ENCODE measurements at places on chromosomes 5 and 9.
A peak's percentile ranks its signal among the peaks of the same experiment; 100 is the strongest.

DNA sequence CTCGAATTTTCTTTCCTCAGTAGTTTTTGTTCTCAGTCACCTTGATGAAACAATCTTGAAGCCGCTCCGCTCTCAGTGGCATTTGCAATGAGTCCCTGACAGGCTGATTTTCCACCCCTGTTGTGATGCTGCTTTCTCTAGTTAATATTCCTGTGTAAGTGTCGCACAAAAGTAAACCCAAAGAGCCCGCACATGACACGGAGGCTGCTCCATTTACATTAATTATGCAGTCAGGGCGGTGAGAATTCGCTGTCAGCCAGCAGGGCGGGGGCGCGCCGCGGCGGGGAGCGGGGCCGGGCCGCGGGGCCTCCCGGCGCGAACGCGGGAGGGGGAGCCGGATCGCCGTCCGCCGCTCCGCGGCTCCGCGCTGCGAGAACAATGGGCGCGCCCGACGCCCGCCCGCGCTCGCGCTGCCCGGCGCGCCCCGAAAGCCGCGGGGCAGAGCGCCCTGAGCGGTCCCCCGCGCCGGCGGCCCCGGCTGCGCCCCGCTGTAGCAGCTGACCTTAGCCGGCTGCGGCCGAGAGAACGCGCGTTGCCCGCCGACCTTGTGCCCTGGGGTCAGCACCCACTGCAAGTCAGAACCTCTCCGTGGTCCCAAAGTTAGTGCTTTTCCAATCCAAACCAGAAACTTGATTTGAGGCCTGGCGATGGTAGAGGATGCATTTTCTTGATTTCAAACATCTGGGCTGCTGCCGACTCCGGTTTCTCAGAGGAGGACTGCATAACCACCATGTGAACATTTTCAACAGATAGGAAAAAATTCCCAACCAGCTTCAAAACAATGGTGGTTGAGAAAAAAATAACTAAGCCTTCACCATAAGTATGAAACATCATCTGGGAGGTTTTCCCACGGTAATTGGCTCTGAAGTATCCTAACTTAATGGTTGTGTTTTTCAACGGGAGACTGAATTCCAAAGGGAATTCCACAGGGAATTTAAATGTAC lies 142.6 kb downstream of the PBX3 start:
- peak; percentile 54 for DNase-seq

DNA sequence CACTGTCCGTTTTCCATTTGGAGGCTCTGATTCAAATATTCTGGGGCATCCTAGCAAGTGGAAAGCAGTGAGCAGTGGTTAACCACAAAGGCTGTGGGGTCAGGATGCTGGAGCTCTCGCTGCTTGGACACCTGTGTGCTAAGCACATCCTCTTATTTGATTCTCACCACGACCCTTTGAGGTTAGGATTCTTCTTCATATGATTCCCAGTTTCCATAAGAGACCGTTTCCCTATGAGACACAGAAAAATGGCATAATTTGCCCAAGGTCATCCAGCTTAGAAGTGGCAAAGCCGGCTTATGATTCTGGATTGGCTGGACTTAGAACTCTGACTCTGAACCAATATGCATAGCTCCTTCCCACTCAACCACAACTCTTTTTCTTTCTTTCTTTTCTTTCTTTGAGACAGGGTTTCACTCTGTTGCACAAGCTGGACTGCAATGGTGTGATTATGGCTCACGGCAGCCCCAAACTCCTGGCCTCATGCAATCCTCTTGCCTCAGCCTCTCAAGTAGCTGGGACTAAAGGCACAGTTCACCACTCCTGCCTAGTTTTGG lies 207.7 kb downstream of the TTLL11 start:
- no peak for DNase-seq

GRCh38 chr9:4548811-4549725 lies 58.8 kb downstream of the SLC1A1 start:
- no peak for DNase-seq

DNA sequence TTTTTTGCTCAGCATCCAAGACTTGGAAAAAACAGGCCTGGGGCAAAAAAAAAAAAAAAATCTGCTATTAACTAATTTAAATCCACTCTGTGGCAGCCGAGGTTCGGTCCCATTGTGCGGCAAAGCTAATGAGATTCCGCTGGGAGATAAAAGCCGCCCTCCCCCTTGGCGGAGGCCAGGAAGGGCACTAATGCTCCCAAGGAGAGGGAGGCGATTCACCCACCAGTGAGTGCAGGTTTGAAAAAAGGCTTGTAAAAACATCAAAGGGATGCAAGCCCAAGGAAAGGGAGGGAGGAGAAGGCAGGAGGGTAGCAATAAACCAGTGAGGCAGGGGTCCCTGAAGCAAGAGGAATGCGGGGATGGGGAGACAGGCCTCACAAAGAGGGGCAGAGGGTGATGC lies 129.5 kb upstream of the RAPGEF1 start:
- no peak for DNase-seq

- DNase-seq, result no peak
Measured at GRCh38 chr5:8333485-8333884, 464.5 kb downstream of the MTRR start.

DNA sequence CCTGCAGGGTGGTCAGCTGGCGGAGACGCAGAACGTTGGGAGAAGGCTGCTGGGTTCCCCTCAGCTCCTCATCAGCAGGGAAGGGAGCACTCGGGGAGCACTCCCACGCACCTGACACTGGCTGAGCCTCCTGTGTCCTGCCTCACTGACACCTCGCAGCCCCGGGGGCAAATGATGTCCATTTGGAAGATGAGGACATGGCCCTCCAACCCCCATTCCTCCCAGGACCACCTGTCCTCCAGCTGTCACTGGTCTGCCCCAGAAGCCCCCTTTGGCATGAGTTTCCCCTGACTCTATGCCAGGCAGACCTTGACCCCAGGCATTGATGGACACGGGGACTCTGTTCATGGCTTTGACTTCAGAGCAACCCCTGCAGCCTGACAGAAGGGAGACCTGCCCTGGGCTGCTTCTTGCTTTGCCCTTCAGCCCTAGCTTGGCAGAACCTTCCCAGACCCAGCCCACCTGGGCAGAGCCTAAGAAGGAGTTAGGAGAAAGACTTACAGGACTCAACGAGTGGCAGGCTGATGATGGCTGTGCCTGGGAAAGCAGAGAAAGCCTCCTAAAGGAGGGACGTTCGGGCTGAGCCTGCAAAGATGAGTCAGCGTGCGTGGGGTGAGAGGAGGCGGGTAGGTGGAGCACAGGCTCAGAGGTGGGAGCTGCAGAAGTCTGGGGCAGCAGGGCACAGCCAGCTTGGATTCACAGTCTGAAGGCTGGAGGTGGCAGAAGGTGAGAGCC lies 90.6 kb downstream of the LMX1B start:
- no peak for DNase-seq

DNA sequence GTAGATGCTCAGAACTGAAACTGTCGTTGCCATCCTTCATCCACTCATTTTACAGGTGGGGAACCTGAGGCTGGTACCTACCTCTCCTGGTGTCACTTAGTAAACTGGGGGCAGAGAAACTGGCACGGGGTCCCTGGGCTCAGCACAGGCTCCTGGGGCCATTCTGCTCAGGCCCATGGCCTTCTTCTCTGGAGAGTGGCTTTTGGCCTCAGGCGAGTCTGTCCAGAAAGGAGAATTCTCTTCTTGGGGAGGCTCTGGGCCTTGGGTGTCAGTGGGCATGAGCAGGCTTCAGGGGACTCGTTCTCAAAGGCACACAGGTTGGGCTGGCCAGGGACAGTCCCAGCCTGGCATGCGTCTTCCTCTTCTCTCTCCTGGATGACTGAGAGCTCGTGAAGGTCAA lies 24.6 kb downstream of the COL5A1 start:
- no peak for DNase-seq

GRCh38 chr5:77333451-77334123 lies 123.1 kb downstream of the PDE8B start:
- DNase-seq, result no peak

GRCh38 chr5:142981886-142982820 lies 212.0 kb downstream of the ARHGAP26 start:
- DNase-seq, result no peak

DNA sequence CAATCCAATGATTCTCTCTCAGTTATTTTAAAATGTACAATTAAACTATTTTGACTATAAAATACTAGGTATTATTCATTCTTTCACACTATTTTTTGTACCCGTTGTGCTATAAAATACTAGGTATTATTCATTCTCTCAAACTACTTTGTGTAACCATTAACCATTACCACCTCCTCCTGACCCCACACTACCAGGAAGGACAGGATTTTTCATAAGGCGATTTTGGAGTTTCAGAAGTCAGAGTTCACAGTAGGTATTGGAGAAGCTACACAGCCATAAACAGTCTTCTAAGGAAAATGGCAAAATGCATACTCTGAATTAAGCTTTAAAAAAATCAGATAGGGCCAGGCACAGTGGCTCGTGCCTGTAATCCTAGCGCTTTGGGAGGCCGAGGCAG lies 35.1 kb upstream of the TMEM252 start:
- DNase-seq, result no peak

DNA sequence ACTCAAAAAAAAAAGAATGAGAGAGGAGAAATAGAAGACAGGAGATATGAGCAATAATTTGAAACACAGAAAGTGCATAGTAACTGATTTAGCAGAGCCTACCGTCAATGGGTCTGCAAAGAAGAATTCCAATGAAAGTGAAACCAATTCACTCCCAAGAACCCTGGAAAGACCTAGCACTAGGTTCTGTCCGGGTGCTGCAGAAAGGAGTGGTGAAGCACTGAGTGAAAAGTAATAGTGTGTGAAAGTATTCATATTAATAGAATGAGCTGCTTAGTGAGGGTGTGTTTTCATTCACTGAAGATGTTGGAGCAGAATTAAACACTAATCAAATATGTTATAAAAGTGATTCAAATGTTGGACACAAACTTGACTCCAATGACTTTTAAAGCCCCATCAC lies 51.3 kb upstream of the SLC30A5 start:
- DNase-seq, result no peak

GRCh38 chr5:103424453-103425205 lies 138.0 kb downstream of the NUDT12 start:
- DNase-seq, result no peak

DNA sequence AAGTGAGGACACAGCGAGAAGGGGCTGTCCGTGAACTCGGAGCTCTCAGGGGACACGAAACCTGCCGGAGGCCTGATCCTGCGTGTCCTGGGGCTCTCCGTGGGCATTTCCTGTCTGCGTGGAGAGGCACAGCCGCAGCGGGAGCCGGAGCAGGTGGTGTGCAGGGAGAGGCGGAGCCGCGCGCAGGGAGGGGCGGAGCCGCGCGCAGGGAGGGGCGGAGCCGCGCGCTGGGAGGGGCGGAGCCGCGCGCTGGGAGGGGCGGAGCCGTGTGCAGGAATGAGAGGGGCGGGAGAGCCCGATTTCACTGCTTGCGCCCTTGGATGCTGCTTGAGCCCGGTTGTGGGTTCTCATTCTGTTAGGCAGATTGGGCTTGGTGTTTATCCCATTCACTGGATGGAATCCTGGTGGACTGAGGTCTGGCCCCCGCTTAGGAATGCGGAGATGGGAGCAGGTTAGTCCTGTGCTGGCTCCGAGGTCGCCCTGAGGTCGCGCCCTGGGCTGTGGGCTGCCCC lies 26.7 kb downstream of the NDUFS6 start:
- no peak for DNase-seq

GRCh38 chr9:75130621-75131230 lies 42.4 kb downstream of the OSTF1 start:
- no peak for DNase-seq

DNA sequence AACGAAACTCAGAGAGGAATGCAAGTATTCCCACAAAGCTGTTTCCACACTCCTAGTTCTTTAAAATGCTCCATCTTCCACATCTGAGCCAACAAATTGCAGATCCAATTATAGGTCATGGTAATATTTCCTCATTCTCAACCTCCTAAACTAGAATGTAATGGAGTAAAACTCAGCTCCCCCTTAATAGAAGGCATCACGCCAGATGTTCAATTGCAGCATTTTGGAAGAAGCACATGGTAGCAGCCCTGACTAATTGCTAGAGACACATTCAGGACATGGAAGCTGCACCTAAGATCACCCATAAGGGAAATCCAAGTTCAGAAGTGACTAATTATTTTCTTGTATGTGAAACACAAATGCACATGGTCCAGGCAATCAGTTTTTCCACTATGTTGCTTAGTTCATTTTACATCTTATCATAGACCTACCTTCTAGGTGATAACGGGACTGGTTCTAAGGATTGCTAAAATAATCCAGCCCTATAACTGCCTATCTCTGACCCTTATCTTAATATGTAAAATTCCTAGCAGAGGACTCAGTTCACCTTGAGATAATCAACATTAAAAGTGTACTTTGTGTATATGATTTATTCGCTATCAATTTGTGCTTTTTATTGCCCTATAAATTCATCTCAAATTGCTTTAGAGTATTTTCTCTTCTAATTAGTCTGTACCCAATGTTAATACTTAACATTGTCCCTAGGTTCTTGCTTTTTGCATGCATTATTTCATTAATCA lies 75.1 kb downstream of the GABRB2 start:
- DNase-seq, result no peak

DNA sequence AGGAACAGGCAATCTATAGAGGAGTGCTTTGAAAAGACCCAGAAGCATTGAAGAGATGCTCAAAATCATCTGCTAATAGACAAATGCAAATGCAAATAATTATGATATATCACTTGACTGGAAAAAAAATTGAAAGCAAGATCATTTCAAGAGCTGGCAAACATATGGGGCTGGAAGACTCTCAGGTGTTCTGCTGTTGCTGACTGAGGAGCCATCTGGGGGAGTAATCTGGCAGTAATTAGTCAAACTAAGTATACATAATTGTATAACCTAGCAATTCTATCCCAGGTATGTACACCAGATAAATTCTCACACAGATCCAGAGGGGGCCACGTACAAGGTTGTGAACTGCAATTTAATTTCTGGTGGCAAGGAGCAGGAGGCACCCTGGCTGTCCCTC lies 4.6 kb upstream of the HMHB1 start:
- DNase-seq, result no peak

GRCh38 chr5:129461711-129462332 lies 1.7 kb downstream of the ADAMTS19 start:
- DNase-seq, result no peak

DNA sequence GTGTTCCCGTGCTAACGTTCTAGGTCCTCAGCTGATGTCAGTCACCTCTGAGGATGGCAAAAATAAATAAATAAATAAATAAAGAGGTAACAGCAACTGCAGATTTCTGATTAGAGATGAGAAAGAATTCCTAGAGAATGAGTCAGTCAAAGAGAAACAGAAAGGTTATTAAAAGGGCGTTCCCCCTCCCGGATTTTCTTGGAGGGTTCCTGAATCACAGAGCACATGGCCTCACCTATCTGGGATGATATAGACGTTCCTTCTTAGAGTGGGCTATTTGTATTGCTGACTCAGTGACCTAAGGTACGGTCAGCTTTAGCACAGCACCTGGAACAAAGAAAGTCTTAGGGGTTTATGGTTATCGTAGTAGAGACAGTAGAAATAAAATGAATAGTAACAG lies 30.6 kb downstream of the HTR4 start:
- DNase-seq, result no peak

DNA sequence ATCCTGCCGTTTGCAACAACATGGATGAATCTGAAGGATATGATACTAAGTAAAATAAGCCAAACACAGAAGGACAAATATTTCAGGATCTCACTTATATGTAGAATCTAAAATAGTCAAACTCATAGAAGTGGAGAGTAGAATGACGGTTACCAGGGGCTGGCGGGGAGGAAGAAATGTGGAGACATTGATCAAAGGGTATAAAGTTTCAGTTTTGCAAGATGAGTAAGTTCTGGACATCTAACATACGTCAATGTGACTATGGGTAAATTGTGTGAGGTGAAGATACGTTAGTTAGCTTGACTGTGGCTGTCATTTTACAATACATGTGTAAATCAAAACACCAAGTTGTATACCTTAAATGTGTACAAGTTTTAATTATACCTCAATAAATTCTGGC lies 200.3 kb downstream of the SNX18 start:
- DNase-seq, result no peak

- no peak for DNase-seq
Measured at GRCh38 chr5:13251623-13252376, 692.7 kb downstream of the DNAH5 start.

Measured in activated B cell treated with CpG ODN at 0.5 μM for 24 hours (primary cell).